ENCODE measurements at places on chromosomes 6 and 20. TPM values are rescaled to one million over a fixed set of nuclear protein-coding genes. Genes with fewer than 3 reads are reported as not detected.

GRCh38 chr20:8408587-8409307 is 276.7 kb downstream of the PLCB1 start:
- no peak for DNase-seq

GRCh38 chr20:40702504-40702903 is 13.5 kb upstream of the MAFB start:
- no peak for DNase-seq

GRCh38 chr6:2624177-2624576 is 126.5 kb downstream of the MYLK4 start:
- DNase-seq = no peak

The MEP1A gene
- total RNA-seq = not detected

GRCh38 chr6:166713434-166714186 is 86.6 kb upstream of the RPS6KA2 start:
- DNase-seq = no peak

The LIN28B gene
- not detected for total RNA-seq

GRCh38 chr6:121563286-121563685 is 127.8 kb downstream of the GJA1 start:
- no peak for DNase-seq

The LST1 gene
- total RNA-seq = 3.8 TPM
